Spinal cord (tissue), 10 donors: ENCODE measurements at places on chromosomes 6 and 20.

DNA sequence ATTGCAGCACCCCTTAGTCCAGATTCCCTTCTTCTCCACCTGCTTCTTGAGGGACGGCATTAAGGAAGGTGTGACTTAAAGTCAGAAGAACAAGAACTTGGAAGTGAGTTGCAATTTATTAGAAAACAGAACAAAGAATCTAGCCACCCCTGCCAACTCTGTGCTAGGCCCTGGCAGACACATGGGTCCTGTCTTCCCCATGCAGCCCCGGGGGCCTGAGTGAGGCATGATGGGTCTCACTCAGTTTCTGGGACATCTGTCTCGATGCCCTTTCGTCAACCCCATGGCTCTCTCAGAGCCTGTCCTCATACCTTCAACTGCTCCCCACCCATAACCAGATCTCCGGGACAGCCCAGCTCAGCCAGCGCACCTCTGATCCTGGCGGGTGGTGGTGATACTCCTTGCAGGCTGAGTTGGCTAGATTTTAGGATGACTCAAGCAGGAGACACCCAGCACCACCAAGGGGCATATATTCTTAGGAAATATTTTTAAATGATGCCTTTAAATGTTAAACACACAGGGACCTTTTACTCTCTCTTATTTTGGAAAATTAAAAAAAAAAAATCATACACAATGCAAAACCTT, 143.2 kb upstream of the RNF24 start:
- DNase-seq, result no peak

DNA sequence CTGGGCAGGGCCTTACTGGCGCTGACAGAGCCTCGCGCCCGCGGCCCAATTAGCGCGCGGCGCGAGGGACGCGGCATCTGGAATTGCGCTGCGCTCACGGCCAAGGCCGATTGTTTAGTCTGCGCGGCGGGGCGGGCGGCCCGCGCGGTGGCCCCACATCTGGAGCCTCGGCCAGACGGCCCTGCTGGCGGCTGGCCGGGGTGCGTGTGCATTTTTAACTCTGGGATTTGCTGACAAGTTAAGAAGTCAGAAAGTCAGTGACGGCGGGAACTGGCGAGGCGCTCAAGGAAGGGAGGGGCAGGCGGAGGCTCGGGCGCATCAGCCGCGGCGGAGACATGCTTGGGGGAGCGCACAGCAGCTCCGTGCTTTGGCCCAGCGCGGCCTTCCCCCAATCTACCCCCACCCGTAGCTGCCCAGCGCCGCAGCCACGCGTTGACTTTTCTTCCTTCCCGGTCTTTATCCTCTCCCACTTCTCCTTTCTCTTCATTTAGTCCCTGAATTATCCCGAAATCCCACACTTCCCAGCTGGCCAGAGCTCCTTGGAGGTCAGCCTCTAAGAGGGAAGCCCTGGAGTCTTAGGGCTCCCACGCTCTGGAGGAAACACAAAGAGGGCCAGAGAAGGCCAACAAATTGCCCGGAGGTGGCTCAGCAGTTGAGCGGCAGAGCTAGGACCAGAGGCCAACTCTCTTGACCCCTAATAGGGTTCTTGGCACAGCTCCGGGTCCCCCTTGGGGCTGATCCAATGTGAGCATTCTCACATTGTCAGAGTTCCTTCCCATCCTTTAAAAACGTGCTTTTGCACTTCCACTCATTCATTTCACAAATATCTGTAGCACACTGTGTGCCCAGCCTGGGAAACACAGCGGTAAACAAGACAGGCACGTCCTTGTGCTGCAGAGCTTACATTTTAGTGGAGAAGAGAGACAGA, 40.8 kb upstream of the FOXP4 start:
- DNase-seq, result no peak

- DNase-seq, result no peak
Observed at GRCh38 chr6:49839957-49840356, 26.4 kb downstream of the CRISP1 start.

- DNase-seq, result peak; percentile 88
Observed at GRCh38 chr6:99349171-99350141, at the start of gene FAXC. FAXC (minus strand) TSS chr6:99349674; CDS start chr6:99349372, 302 bp downstream.

- no peak for DNase-seq
Observed at GRCh38 chr6:45388328-45388727, 10.6 kb upstream of the SUPT3H start.
